CD4-positive, alpha-beta T cell treated with Interleukin-21 for 1 hour (primary cell): ENCODE measurements at places on chromosomes 1 and 21.

- DNase-seq, result no peak
Measured at GRCh38 chr1:230922620-230923019, 54.3 kb upstream of the C1orf198 start.

- DNase-seq, result no peak
Measured at GRCh38 chr1:202063093-202063492, 52.7 kb downstream of the ELF3 start.

GRCh38 chr1:182084487-182085316 lies 23.2 kb upstream of the ZNF648 start:
- DNase-seq, result peak; percentile 78

GRCh38 chr1:20640183-20640597 lies 6.9 kb downstream of the PINK1 start:
- DNase-seq, result peak; percentile 69

DNA sequence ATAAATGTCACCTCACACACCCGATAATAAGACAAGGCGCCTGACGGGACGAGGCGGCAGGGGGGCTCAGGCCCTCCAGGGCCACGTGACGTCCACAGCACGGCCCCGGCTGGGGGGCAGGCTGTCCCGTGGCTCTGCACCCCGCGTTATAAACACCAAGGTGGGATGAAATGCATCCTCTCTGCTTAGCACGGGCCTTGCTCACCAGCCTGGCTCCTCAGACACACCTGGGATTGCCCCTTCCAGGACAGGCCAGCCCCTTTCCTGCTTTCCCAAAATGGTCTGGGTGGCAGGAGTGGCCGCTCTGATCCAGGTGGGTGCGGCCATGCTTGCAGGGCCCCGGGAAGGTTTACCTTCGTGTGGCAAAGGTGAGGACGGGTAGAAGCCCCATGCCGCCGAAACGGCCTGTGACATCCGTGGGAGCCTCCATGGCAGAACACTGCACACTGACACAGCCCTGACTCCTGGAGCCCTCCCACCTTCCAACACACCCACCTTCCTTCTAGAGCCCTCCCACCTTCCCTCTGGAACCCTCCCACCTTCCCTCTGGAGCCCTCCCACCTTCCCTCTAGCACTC lies 35.9 kb downstream of the SLC19A1 start:
- DNase-seq, result no peak

DNA sequence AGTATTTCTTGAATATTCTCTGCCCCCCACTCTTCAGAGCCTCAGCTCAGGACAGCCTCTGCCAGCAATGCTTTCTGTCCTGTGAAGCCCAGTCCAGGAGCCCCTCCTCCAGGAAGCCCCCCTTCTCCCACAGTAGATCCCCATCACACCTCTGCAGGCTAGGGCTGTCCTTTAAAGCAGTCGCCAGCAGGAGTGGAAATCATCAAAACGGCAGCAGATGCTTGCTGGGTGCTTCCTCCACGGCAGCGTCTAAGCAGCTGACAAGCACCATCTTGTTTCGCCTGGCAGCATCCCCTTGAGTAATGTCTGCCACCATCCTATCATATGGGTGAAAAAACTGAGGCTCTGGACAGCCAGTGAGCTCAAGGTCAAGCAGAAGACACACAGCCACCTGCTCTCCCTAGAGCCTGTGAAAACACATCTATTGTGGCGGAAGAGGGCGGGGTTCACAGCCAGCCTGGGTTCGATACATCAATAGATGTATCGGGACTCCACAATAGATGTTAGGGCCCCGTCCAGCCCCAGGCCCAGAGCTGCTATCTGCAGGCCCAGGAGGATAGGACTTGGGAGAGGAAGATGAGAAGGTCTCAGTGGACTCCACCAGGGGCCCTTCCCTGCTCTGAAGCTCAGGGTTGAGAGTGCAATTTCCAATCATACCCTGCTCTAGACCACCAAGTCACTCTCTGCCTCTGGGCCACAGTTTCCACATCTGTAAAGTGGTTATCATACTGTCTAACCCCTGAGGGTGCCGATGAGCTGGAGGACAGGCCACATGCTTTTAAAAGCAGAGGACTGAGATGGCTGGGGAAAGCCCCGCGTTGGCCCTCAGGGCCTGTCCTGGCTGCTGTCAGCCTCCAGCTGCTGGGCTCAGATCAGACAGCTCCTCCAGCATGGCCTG lies 17.5 kb downstream of the RUNX3 start:
- DNase-seq, result peak; percentile 60

- no peak for DNase-seq
Measured at GRCh38 chr1:117605164-117605773, 579 bp upstream of the TENT5C start.
